Karpas-422 (cell line): ENCODE measurements at places on chromosomes 7 and 10. TPM values are rescaled to one million over a fixed set of nuclear protein-coding genes. Genes with fewer than 3 reads are reported as not detected.

- DNase-seq: no peak
Observed at GRCh38 chr7:122884186-122884585, 2.1 kb downstream of the CADPS2 start.

DNA sequence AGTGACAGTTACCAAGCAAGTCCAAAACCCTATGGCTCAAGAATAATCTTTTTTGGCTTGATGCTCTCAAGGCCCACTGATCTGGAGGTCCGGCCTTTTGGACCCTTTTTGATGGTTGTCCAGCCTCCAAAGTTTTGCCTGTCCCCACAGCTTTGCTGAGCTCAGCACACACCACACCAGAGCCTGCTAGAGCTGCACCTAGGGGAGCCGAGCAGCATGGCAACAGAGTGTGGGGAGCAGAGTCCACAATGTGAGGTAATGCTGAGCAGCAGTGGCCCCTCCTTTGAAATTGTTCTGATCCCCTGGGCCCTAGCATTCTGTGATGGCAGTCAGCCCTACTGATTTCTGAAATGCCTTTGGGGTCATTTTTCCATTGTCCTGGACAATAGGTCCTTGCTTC, 9.3 kb downstream of the GIMAP7 start:
- DNase-seq: no peak

DNA sequence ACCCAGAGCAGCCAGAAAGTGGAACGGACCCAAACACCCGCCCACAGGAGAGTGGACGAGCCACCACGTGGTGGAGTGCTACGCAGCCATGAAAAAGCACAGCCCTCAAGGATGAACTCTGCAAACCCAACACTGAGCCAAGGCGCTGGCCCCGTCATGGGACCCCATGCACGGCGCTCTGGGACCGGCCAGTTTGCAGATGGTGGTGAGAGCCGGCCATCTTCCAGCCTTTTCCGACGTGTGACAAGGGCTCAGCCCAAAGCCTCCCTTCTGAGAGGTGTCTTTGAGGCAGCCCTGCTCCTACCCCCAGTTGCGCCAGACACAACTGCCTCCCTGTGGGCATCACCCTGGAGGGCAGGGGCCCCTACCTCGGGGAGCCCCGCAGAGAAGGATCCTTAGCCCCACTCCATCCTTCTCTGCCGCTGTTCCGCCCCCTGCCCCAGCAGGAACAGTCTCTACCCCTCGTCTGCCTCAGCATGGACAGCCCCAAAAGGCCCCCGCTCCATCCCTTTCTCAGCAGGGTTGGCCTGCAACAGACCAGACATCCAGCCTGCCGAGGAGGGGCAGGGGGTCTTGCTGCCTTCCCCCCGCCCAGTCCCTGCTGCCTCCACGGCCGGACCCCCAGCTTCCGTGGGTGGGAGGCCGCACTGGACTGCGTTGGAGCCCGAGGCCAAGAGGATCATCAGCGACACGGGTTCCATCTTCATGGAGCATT, 75.7 kb downstream of the MICALL2 start:
- DNase-seq: no peak

Gene NACAD
- total RNA-seq: 0.04 TPM in 1 of 2 replicates, not detected in the other

Gene CRTAC1
- not detected in 2 replicates for total RNA-seq

DNA sequence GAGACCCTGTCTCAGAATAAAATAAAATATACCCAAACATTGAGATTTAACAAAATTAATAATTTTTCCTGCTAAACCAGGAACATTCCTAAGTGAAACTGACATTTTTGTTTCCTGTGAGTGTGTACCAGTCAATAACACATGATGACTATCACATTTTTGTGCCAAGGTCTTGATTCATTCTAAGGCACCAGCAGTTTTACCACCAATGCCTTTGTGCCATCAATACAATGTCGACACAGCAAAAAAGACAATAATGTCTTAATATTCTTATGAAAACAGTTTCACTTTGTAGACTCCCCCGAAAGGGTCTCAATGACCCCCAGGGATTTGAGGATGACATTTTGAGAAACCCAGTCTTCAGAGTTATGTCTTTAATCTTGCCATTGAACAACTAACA, 7.2 kb upstream of the CADPS2 start:
- no peak for DNase-seq

DNA sequence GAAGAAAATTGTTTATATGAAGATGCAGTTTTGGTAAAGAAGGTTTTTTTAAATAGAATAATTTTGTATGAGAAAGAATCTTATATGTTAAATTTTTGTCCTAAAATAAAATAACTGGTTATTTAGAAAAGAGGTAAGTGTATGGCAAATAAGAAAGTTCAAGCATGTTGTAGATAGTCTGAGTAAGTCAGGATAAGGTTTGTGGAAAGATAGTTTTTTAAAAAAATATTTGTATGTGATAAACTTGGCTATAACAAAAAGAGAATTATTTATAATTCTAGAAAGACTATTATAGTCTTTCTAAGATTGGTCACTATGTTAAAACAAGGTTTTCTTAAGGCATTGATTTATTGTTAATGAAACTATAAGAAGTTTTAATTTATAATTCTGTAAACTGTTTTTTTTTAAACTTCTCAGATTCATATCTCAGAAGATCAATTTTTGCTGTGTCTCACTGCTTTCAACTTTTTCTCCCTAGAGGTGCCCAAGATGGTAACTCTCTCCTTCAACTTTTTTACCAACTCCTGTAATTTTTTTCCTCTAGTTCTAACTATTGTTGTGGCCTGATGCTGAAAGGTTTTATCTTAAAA, 698.6 kb downstream of the CCSER2 start:
- DNase-seq: no peak

DNA sequence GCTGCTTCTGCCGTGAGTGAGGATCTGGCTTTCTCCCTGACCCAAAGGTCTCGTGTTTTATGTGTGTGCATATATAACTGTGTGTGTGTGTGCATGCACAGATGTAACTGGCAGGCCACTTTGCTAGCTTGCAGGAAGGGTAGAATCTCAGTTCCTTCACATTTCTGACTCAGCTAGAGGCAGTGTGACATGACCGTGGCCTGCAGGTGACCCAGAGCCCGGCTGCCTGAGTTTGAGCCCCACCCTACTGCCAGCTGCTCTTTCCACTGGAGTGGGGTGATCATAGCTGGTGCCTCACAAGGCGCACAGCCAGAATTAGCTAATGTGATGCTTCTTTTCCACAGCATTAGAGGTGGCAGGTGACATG, 9.3 kb upstream of the MYL7 start:
- no peak for DNase-seq

Gene COL26A1
- not detected in 2 replicates for total RNA-seq

DNA sequence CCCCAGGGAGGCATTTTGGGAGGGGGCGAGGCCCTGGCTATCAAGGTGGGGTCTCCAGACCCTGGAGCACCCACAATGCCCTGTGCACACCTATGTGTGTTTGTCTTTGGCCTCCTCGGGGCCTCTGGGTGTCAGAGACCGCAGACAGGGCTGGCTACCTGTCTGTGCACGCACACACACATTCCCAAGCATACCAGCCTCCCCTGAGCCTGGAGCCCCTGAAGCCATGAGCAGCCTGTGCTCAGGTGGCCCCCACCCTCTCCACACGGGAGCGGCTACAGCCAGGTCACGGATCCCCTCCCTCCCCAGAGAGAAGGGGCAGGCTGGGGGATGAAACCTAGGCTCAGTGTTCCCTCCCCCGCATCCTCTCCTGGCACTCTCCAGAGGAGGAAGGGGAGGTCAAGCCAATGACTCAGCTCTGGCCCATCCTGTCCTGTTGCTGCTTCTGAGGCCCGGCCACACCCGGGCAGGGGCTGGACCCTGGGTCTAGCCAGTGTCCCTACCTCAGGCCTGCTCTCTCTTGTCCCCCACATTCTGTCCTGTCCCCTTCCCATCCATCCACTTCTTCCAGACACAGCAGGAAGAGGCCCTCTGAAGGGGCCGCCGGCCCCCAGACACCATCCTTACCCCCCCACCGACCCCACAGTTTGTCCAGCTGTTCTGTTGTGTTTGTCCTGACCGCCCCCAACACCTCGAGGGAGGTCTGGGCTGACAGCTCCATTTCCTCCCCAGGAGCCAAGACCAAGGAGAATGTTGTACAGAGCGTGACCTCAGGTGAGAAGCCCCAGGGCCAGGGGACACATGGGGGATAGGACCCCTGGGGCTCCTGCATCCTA, 720 bp downstream of the SNCG start:
- DNase-seq: no peak

DNA sequence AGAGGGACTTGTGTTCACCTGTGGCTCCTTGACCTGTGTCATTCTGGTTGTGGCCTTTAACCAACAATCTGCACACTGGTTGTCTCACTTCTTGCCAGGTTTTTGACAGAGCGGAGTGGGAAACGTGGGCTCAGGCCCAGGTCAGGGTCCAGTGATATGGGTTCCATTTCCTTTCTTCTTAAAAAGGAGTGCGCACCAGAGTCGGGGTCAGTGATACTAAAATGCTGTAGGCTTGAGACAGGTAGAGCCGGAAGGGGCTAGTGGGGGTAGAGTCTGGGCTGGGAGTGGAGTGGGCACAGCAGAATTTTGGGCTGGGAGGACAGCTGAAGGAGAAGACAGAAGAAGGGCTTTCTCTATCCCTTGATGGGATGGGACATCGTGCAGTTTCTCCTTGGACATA, 61.2 kb downstream of the SH2D4B start:
- DNase-seq: no peak

GRCh38 chr7:21671859-21672258, 129.0 kb downstream of the DNAH11 start:
- peak; percentile 26 for DNase-seq

DNA sequence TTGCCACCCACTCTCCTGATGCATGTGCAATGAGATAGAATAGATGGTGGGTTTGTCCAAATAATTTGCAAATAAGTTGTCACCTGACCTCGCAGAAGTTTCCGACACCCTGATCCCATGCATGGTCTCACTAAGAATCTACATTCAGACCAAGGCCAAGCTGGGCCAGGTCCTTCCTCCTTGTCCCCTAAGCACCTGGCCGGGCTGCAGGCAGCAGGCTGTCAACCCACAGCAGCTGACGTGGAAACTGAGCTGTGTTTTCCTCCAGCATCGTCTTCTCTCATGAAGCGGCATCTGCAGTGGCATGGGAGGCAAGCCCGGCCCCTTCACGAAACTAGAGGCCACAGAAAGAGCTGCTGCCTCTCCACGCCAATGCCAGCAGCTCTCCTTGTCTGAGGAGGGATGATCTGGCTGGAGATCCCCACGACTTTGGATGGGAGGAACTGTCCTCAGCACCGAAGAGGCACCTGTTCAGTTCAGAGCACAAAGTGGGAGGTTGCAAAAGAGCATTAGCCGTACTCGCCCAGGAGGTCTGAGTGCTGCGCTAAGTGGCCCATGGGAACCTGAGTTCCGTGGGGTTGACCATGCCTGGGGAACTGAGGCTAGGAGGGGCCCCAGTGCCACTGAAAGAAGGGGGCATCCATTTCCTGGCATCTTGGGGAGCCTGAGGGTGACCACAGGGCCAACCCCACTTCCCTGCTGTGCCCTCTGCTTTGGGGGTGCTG, 110.5 kb upstream of the INSIG1 start:
- no peak for DNase-seq

Gene ANAPC16
- total RNA-seq: 90.4 and 129 TPM in 2 replicates

DNA sequence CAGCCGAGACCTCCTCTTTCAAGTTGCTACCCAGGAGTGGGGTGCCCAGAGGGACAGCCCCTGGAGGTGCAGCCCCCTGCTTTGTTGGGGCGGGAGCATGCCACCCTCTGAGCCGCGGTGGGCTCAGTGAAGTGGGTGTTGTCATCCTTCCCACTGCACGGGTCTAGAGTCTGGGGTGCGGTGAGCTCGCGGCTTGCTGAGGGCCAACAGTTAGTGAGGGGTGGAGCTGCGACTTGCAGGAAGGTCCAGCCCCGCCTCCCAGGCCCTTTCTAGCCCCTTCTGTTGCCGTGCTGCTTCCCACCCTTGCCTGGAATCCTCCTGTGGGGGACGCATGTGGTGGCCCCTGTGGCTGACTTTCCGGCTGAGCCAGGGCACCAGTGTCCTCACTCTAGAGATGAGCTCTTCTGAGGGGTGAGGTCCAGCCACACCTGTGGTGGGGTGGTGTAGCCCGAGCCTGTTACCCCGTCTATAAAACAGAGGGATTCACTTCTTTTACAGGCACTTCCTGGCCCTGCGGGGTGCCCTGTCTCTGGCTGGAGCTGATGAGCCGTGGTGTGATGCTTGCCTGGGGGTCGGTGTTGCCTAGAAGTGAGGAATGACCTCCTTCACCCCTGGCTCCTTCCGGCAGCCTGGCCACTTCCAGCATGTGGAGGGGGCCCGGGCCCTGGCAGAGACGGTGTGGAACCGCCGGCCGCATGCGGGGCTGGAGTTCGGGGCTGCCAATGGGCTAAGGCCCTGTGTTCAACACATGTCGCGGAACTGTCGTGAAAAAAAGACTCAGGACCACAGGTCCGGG, 127.9 kb downstream of the FAM53B start:
- DNase-seq: no peak

GRCh38 chr10:29841724-29842649, 207.2 kb upstream of the SVIL start:
- no peak for DNase-seq

GRCh38 chr7:45573661-45574415, at the start of gene ADCY1:
Gene ADCY1, plus strand, starts transcription at chr7:45574368. Its CDS starts 176 bp downstream, at chr7:45574544.
- no peak for DNase-seq

Gene PRF1
- 0.26 and 1.5 TPM in 2 replicates for total RNA-seq

DNA sequence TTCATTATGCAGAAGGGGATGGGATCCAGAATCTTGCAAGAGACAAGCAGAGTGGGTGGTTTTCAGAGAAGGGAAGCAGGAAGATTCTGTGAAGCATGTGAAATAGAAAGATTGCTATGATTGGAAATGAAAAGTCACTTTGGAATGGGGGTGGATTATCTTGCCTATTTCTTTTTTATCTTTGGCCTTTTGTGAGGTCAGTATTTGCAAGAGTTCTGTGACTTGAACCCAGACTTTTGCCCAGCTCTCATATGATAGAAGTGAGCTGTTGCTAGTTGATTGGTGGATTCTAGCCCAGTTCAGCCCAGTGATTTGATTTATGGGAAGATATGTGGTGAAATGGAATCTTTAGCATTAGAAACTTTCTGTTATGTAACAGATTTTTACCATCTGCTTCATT, 17.1 kb downstream of the ENTPD7 start:
- no peak for DNase-seq

Gene OR9A2
- not detected in 2 replicates for total RNA-seq

GRCh38 chr7:117012696-117013095, 59.4 kb downstream of the ST7 start:
- peak; percentile 57 for DNase-seq

GRCh38 chr10:124008681-124009080, 84.7 kb downstream of the CHST15 start:
- DNase-seq: no peak

Gene TAS2R41
- not detected in 2 replicates for total RNA-seq

GRCh38 chr7:30181736-30182522, 47.1 kb downstream of the MTURN start:
- no peak for DNase-seq

DNA sequence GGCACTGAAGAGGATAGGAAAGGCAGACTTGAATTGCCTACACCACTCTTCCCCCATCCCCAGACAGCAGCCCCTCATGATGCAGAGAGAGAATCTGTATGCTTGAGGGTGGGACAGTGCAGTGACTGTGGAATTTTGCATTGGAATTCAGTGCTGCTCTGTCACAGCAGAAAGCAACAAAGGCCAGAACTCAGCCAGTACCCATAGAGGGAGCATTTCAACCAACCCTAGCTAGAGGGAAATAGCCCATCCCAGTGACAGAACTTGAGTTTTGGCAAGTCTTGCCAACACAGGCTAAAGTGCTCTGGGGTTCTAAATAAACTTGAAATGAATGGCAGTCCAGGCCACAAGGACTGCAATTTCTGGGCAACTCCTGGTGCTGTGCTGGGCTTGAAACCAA, 80.4 kb downstream of the TES start:
- DNase-seq: no peak
